Stimulated activated CD8-positive, alpha-beta memory T cell treated with anti-CD3 and anti-CD28 coated beads, Interleukin-4, amount 100 ng/mL, for 4 hours (primary cell): ENCODE measurements at places on chromosomes 12 and 14.

DNA sequence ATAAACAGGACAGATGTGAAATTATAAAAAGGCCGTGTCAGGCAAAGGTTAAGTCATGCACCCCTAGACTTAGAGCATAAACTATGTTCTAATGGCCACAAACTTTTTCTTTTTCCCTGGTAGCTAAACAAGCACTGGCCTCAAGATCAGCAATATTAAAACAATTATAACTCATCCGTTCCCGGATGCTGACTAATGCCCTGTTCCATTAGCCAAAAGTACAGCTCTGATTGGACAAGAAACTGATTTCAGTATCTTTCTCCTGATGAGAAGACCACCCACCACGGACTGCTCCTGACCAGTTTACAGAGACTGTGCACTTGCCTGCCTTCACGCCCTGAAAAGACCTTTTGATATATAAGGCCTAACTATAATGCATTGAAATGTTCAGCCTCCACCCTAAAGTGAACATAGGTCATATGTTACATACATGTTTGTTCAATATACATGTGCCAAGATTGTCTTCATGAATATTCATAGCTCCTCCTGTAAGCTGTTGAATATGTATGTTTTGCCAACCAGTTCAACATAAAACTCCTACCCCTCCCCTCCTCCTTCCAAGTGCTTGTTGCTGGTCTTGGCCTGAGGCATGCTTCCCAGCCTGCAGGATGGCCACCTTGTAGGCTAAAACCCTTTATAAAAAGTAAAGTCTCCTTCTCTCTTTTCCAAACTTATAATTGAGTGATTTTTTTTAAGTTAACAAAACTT lies 162.0 kb downstream of the IPO8 start:
- DNase-seq = no peak

DNA sequence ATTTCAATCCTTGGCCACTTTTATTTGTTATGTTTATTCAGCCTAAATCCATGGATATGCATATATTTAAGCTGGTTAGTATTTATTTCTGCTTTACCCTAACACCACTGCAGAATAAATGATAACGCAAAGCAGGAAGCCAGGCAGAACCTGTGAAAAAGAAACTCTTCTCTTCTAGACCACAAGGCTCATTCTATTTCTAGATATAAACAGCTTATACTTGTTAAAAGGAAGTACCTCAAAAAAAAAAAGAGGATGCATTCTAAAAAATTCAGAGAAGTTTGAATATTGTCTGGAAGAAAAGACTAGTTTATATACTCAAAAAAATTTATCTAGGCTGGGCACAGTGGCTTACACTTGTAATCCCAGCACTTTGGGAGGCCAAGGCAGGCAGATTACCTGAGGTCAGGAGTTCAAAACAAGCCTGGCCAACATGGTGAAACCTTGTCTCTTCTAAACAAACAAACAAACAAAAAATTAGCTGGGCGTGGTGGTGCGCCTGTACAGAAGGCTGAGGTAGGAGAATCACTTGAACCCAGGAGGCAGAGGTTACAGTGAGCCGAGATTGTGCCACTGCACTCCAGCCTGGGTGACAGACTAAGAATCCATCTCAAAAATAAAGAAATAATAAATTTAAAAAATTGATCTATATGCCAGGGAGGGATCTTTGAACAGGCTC lies 55.8 kb downstream of the GALNT4 start:
- DNase-seq = no peak

DNA sequence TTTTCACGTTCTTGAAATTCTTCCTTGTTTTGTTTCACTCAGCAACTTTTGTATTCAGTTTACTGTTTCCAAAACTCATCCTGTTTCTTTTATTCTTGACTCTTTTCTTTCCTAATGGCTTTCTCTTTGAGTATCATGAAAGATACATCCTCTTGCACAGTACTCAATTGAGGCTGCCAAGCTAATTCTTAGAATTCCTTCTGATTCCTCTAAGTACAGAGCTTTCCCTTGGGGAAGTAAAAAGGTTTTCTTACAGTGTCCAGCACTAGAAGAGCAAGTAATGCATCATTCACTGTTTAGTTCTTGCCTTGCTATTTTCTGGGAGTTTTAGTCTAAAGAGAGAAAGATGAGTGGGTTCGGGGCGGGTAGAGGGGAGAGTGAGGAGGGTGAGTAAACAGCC lies 154.1 kb downstream of the NEDD1 start:
- no peak for DNase-seq

- no peak for DNase-seq
These were observed 1.7 kb downstream of the TBX3 start for GRCh38 chr12:114682106-114682784.

GRCh38 chr12:49909826-49910225 lies 6.1 kb upstream of the FAIM2 start:
- DNase-seq = no peak

DNA sequence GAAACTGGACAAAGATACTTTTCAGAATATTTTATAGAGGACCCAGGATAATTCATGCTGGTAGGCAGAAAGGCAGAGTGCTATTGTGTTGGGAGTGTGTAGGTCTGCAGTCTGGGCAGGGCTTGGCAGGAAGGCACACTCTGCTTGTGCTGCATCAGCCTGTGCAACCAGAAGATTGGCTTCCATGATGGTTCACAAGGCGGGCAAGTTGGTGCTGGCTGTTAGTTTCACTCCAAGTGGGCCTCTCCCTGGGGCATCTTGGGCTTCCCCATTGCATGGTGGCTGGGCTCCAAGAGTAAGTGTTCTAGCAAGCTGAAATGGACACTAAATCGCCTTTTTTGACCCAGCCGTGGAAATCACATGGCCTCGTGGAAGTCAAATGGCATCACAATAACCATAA lies 1.8 kb upstream of the UBE2N start:
- no peak for DNase-seq

DNA sequence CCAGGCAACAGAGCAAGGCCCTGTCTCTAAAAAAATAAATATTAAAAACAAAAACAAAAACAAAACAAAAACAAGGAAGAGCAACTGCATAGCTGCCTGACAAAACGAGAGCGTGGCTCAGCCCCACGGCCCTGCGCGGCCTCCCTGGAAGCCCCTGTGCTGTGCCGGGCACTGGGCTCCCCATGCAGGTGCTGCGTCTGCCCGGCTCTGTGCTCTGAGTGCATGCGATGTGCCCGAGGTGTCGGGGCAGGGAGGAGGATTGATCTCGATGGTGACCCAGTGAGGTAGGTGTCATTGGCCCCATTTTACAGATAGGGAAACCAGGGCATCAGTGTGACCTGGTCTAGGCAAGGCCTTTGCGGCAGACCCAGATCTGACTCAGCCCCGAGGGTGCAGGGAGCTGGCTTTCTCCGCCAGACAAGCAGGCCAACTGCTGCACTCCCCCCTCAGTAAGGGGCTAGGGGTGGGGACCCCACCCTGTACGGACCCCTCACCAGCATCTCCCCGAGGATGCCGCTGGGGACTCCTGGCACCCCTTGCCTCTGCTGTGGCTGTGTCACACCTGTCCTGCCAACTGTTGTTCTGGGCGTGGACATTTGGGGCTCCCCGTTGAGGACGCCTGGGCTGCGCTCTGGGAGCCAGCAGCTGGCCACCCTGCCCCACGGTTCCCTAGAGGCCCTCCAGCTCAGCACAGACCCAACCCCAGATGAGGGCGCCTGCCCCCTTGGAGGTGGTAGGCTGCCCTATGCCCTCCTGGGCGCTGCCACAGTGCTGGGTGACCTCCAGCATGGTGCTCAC lies 15.3 kb downstream of the GPR132 start:
- no peak for DNase-seq

DNA sequence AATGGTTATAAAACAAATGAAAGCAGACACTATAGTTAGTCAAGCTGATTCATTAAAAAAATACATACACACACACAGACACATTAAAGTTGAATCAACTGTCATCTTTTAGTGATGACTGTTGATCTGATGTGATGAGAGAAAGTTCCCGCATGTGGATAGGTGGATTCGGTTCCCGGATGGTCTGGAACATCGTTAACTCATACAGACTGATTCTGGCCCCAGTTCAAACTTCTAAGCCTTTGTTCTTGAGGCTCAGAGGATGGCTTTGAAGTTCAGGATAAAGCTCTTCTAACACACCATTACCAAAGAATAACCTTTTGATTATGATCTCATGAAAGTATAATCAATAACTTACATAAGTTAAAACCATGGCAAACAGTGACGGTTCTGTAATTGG lies 27.5 kb downstream of the WIF1 start:
- DNase-seq = no peak

DNA sequence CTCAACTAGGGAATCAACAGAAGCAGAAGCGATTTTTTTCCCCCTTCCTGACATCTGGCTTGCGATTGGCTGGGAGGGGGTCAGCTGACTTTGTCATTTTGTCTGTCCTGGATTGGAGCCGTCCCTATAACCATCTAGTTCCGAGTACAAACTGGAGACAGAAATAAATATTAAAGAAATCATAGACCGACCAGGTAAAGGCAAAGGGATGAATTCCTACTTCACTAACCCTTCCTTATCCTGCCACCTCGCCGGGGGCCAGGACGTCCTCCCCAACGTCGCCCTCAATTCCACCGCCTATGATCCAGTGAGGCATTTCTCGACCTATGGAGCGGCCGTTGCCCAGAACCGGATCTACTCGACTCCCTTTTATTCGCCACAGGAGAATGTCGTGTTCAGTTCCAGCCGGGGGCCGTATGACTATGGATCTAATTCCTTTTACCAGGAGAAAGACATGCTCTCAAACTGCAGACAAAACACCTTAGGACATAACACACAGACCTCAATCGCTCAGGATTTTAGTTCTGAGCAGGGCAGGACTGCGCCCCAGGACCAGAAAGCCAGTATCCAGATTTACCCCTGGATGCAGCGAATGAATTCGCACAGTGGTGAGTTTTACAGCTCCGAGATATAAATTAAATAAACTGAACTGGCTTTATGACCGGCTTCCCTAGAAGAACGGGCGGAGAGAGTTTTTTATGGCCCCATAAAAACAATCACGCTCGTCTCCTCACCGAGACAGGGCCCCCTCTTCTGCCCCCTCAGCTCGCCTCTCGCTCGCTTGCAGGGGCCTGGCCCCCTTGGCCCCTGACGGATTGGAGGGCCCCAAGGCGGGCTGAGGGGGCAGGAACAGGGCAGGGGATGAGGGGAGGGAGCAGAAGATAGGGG lies at the start of gene HOXC6:
Gene HOXC6 (plus strand): TSS at position 127 of the 888 bp plus-strand sequence. CDS start 82 bp downstream, at position 209.
- DNase-seq = no peak

DNA sequence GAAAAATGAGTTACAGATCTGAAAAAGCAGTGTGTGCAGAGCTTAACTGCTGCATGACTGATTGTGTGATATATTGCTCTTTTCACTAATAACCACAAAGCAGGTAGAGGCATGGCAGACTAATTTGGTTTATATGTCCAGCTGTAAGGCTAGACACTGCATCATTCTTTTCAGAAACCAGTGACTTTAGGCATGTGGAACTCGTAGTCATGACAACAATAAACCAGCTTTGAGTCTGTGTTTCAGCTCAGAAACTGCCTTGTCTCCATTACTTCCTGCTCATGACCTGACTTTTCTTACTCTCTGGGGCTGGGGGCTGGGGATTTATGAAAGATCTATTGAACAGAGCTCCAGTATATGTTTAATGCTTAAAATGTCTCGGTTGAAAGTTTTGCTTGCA lies 146.8 kb upstream of the LRIG3 start:
- DNase-seq = no peak

DNA sequence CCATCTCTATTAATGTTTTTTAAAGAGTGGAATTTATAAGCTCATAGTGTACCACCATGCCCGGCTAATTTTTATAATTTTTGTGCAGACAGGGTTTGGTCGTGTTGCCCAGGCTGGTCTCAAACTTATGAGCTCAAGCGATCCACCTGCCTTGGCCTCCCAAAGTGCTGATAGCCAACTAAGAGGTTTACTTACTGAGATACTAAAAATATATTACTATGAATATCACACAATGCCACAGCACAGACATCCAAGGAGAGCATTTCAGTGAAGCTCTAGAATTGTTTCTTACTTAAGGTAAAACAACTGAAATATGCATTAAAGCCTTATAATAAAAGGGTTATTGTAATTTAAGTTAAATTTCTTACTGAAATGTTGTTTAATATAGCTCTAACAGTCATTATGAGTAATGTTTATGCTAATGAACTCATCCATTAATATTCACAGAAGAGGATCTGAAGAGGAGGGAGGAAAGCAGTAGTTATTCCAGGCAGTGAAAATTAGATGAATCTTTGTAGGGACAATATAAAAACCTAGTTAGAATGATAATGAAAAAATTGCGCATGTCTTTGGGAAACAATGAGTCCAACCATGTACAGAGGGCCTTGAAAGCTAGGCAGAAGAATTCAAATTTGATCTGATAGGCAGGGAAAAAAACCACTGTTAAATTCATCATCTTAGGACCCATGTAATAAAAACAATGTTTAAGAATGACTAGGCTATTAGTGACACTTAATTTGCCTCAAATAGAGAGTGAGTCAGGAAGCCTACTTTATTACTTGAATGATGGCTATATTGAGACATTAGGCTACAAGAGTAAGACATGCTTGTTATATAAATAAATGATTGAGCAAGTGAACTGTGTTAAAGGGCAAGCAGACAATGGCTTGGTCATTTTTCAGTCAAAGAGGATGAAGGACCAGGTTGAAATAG lies 99.2 kb downstream of the SLC41A2 start:
- no peak for DNase-seq

- no peak for DNase-seq
These were observed 71.2 kb downstream of the GALNT4 start for GRCh38 chr12:89453121-89453978.
